Stimulated activated CD4-positive, alpha-beta T cell treated with anti-CD3 and anti-CD28 coated beads, Interleukin-4, amount 100 ng/mL, for 24 hours (primary cell): ENCODE measurements at places on chromosomes 4 and X.

GRCh38 chr4:168631241-168632162, 134.7 kb downstream of the PALLD start:
- no peak for DNase-seq

DNA sequence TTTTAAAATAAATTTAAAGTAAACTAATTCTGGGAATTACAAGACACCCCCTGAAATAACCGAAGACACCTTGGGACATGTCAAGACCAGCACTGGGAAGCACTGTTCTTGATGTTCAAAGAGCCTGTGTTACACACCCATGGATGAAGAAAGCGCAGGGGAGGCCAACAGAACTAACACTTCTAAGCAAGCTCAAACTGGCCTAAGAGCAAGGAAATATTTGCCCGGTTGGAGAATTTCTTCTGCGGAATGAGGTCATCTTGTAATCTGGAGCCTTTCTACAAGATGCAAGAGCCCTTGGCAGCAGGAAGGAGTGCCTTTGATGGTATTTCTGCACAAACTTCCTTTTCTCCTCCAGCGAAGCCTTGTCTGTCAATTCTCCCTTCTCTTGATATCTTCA, 9.3 kb upstream of the EFHC2 start:
- DNase-seq: no peak

DNA sequence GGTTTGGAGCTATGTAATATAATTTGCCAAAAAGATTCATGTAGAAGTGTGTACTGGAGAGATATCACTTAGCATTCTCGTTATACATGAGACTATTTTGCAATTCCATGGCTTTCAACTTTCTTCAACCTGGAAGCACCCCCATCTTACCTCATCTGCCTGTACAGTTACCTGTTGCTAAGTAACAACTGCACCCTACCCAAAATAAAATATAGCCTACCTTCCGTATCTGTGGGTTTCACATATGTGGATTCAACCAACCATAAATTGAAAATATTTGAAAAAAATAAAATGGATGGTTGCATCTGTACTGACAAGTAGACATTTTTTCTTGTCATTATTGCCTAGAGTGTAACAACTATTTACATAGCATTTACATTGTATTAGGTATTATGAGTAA, 278.3 kb downstream of the PPP1R2C start:
- no peak for DNase-seq

- peak; percentile 8 for DNase-seq
Measured at GRCh38 chr4:143336781-143337599, at the start of gene GAB1. Gene GAB1, plus strand, starts transcription at chr4:143336876. Its CDS starts 313 bp downstream, at chr4:143337189.

GRCh38 chr4:85966373-85966772, 393.5 kb downstream of the MAPK10 start:
- no peak for DNase-seq

DNA sequence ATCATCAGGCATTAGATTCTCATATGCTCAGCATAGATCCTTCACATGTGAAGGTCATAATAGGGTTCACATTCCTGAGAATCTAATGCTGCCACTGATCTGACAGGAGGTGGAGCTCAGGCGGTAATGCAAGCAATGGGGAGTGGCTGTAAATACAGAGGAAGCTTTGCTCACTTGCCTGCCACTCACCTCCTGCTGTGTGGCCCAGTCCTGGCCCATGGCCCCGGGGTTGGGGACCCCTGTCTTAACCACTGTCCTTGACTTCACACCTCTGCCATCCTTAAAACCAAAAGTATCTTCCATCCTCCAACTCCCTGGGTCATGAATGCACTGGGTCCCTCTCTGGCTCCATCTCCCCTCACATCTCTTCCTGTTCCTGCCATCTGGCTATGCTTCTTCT, 129.1 kb downstream of the HMX1 start:
- no peak for DNase-seq

DNA sequence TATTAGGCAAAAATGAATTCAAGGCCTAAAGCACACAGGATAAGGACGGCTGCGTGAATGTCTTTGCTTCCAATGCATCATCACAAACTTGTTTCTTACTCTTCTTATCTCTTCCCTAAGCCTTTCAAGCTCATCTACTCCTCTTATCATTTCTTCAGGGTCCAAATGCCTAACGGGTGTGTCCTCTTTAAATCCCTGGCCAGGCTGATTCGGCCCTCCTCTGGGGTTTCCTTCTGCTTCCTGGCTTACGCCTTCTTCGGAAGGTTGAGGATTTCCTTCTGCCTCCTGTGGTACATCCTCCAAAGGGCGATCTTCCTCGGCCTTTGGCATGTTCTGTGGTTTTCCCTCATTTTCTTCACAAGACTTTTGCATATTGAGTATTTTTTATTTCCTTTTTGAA, 1.3 kb downstream of the TCEAL8 start:
- no peak for DNase-seq

- DNase-seq: no peak
Measured at GRCh38 chr4:55386073-55386472, 9.7 kb upstream of the TMEM165 start.

- DNase-seq: peak; percentile 40
Measured at GRCh38 chr4:6701371-6701770, 7.7 kb downstream of the S100P start.

GRCh38 chr4:35538807-35539206, 705.5 kb downstream of the ARAP2 start:
- no peak for DNase-seq

DNA sequence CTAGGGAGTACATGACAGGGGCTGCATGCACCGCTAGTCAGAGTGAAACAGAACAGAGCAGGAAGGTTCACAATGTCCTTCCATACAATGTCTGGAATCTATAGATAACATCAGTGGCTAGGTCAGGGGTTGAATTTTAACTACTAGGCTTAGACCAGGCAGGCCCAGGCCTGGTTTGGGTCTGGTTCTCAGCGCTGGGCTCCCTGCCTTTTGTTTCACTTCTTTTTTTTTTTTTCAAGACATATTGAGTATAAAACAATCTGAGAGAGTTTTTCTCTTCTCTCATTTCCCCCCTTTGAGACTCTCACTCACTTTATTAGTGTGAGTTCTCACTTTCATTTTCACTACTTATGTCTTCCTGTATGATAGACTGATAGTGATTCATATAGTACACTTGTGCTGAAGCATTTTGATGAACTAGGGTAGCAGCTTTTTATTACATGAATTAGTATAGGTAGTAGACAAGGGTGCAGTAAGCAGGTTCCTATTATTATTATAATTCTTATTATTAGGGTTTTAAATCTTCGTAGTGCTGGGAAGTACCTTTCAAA, 120.0 kb upstream of the ZDHHC15 start:
- DNase-seq: no peak

- peak; percentile 19 for DNase-seq
Measured at GRCh38 chr4:159105761-159106243, 2.9 kb downstream of the RAPGEF2 start.
